G401 (cell line): ENCODE measurements at places on chromosomes 1 and 21.
A peak's percentile ranks its signal among the peaks of the same experiment; 100 is the strongest.

- DNase-seq: no peak
Observed at GRCh38 chr1:214003233-214003632, 15.5 kb downstream of the PROX1 start.

- DNase-seq: no peak
Observed at GRCh38 chr1:3774946-3775489, 2.5 kb downstream of the SMIM1 start.

DNA sequence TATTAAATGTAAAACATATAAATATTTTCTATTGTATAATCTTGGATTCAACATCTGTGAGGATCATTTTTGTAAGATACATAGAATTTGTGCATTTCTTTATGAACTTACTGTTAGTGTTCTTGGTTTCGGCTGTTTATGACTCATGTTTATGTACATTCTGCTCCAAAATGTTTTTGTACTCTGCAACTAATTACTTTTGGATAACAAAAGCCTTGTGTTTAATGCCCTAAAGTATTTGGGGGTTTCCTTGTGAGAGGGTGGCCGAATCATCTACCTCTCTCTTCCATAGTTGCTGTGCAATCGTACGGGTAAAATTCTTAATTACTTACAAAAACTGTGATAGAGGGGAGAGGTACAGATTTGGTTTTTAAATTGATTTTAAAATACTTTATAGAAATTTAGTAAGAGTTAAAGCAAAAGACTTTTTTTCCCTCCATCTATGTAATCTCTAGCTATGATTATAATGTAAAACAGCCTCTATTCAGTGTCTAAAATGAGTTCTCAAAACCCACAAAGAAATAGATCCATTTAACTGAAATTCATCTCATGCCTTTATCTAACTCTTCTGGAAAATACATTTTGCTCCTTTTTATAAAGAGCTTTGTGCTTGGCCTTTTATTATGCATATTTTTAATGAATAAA, 38.7 kb upstream of the LRRC8C start:
- DNase-seq: no peak

GRCh38 chr1:20329793-20330542, 39.3 kb downstream of the VWA5B1 start:
- DNase-seq: no peak

DNA sequence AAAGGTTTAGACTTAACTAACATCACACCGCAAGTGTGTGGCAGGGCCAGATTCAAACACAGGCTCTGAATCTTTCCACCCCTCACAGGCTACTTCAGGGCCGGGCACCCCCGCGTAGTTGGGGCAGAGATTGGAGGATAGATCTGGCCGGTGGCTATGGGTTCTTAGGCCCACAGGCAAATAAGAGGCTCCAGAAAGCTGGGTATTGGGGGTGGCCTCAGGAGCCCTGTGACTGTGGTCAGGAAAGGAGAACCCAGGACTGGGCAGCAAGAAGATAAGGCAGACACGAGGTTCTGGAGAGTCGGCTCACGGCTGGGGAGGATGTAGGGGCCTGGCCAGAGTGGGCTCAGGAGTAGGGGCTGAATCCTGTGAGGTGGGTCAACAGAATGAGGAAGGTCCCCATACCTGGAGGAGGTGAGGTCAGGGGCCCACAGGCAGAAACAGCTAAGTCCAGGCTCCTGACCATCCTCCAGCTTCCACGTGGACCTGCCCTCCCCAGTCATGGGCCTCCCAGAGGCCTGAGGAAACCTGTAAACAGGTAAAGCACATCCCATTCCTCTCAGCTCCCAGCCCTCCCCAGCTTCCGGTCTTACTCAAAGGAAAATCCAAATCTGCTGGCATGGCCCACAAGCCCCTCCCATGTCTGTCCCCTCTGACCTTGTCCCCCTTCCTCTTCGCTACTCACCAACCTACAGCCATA, 306.2 kb downstream of the MATN1 start:
- DNase-seq: no peak

DNA sequence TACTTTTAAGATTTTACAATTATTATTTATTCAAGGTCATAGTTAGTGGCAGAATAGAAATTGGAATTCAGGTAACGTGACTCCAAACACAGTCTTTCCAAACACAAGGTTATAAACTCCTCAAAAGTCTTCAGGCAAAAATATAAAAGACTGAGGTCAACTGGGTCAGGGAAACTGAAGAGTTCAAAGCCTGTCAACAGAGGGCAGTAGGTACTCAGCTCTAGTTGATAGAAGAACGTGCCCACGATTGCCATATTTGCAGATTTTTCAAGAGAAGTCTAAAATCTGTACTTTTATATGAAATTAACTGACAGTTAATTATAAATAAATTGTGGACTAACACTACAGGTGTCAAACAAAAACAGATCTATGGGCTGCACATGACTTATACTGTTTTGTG, 135.0 kb downstream of the LHX4 start:
- DNase-seq: no peak

DNA sequence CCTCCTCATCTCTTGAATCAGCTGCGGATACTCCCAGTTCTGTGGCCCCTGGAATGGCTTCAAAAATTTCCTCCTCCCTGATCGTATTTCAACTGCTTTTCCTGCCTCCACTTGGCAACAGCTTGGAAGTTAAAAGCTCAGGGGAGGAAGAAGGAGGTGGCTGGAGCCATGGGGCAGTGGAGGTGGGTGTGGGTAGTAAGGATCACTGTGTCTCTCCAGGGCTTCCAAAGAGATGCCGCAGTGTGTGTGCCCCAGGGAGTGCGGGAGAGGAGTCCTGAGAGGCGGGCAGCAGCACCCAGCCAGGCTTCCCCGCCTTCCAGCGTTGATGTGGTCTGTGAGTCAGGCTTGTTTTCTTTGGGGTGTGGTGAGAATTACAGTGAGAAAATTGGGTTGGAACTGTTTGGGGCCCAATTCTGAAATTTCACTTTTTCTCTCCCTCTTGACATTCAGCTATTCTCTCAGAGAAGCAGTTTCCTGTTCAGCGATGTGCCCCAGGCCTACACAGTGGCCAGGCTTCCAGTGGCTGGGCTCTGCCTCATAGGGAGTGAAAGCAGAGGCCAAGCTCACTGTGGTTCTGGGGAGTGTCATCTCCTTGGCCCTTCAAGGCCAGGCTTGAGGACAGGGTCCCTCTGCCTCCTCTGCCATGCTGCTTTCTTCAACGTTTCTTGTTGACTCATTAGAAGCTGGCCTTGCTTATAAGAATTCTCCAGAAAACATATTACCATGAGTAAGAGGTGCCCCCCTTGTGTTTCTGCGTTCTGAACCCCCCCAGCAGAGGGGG, 69.0 kb downstream of the PGM1 start:
- no peak for DNase-seq

DNA sequence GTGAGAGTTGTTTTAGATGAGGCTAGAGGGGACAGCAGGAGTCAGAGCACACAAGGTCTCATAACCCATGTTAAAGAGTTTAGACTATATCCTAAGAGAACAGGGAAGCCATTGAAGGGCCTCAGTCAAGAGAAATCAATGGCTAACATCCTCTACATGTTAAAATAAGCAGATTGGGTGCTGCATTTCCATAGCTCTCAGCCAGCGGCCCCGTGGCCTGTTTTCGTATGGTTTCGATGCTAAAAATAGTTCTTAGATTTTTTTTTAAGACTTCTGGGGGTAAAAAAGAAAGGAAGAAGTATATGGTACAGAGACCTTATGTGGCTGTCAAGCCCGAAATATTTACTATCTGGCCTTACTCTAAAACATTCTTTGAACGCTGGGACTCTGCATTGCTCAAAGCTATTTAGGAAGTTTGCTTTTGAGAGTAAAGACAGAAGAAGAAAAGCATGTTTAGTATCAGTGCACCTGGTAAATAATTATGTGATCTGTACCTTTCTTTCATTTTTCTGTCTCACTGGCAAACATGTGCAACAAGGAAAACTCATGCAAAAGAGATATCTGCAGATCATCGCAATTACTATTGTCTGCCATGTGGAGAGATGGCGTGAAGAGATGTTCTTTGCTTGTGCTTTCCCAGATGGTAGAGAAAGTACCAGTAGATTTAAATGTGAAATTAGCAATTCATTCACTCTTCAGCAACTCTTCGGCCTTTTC, 8.4 kb downstream of the PDIK1L start:
- DNase-seq: no peak

DNA sequence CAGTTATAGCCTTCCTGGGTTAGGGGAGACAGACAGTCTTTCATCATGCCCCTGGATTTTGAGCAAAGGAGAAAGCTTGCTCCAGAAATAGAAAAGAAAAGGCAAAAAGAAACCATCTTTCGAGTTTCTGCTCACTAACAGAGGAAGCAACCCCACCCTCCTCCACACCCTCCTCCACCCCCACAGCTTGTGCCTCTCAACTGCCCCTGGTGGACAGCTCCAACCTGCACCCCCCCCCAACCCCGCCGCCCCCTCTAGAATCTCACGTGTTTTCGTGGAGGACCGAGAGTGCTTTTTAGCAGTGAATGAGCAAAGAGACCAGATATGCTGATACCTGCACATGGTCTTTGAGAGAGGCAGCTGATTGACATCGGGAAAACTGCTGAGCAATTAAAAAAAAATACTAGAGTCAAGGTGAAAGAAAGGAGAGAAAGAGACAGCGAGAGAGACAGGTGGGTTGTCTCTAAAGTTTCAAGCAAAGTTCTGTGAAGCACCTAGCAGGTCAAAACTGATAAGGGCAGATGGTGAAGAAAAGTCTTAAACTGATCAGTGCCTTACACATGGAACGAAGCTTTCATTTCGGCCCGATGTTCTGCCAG, 358.3 kb downstream of the KIF26B start:
- no peak for DNase-seq

GRCh38 chr1:47934243-47934805, 62.9 kb downstream of the TRABD2B start:
- peak; percentile 54 for DNase-seq

- no peak for DNase-seq
Observed at GRCh38 chr1:98904684-98905083, 100.0 kb downstream of the PLPPR5 start.

- DNase-seq: no peak
Observed at GRCh38 chr1:240046000-240046399, 45.7 kb upstream of the FMN2 start.
